Islet precursor cell (in vitro differentiated cells): ENCODE measurements at places on chromosomes 7 and 10.
A peak's percentile ranks its signal among the peaks of the same experiment; 100 is the strongest.

GRCh38 chr7:45076946-45077345, 11.8 kb downstream of the NACAD start:
- no peak for DNase-seq

DNA sequence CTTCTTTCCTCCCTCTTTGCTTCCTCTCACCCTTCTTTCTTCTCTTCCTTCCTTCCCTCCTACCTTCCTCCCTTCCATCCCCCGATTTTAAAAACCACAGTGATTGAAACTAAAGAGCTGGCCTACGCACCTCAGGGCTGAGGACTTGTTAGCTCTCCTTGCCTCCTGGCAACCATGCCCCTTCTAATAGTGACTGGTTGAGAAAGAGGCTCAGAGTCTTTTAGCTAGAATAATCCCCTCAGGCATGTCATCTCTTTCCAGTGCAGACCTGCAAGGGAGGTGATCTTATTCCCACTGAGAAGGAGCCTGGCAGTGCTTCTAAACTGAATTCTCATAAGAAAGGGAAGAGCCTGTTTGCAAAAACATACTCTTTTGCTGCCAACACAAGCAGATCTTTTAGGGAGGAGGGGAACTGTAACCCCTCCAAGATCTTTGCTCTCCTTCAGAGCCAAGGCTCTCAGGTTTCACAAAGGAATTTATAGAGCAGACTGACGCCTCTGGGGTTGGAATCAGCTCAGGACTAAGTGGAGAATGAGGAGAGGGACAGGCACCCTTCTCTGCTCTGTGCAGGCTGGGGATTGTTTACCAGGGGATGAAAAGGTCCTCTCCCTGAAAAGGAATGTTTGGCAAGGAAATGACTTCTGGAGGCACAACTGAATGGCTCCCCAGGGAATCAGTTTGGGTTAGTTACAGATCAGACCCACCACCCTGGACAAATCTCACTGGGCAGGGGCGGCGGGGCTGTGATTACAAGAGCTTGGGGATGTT, 9.4 kb upstream of the ANKRD1 start:
- DNase-seq = peak; percentile 95

DNA sequence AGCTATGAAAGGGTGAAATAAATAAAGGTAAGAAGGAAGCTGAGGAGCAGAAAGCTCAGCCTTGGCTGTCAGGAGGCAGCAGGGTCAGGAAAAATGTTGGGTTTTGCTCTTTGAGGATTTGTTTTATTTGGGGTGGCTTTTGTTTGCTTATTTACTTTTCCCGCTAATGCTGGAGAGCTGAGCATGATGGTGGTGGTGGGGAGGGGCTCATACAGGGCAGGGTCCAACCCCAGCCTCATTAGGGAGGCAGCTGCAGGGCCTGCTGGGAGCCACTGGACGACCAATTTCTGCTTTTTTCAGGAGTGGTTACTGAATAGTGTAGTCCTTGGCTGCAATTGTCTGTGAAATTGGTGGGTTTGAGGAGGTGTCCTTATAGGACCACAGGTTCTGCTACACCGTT, 36.3 kb downstream of the CCM2 start:
- no peak for DNase-seq

DNA sequence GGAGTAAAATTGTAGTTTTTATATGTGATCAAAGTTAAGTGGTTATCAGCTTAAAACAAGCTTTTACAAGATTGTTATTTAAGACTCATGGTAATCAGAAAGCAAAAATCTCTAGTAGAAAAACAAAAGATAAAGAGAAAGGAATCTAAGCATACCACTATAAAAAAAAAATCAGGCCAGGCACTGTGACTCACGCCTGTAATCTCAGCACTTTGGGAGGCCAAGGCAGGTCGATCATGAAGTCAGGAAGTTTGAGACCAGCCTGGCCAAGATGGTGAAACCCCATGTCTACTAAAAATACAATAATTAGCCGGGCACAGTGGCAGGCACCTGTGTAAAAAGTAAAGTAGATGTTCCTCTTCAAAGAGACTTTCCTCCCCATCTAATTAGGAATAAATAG, 265.9 kb upstream of the NRP1 start:
- DNase-seq = no peak

DNA sequence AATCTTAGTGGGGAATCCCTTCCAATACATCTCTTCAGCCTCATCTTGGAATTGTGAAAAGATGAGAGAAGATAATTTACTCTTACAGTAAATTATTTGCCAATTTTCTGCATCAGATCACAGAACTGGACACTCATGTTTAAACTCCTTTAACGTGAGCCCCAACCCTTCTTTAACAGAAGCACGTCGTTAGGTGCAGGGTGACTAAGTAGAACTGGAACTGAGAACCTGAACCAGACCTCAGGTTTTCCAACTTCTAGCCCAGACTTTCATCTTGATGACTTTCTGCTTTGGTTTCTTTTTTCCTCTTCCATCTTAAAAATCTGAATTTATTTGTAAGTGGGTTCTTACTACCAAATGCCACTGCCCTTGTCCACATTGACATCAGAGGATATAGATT, 57.2 kb upstream of the LYZL2 start:
- DNase-seq = no peak

- DNase-seq = no peak
Measured at GRCh38 chr10:120018695-120019094, 126.2 kb downstream of the SEC23IP start.

GRCh38 chr7:43625453-43625852, 42.5 kb downstream of the STK17A start:
- DNase-seq = no peak

GRCh38 chr7:102288285-102288930, 1.7 kb downstream of the SH2B2 start:
- DNase-seq = no peak

- no peak for DNase-seq
Measured at GRCh38 chr7:43568529-43568928, 14.4 kb upstream of the STK17A start.

DNA sequence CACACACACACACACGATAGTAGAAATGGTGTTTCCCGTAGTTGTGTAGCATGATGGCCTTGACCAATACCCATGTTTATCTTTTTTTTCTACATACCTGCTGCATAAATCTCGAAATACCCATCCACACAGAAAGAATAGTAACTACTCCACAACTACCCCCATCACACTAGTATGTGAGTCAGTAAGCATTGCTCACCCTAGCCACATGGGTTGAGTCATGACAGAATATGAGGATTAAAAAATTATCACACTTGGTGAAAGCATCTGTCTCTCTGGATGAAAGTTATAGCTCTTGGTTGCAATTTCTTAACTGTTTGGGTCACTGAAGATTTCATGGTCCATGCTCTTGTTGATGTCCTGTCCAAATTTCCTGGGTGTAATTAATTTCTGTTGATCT, 103.4 kb upstream of the MDFIC start:
- DNase-seq = no peak

- peak; percentile 88 for DNase-seq
Measured at GRCh38 chr7:88377434-88377833, 70.7 kb upstream of the STEAP4 start.

GRCh38 chr7:141072548-141073172, 1.2 kb upstream of the TMEM178B start:
- DNase-seq = peak; percentile 59

DNA sequence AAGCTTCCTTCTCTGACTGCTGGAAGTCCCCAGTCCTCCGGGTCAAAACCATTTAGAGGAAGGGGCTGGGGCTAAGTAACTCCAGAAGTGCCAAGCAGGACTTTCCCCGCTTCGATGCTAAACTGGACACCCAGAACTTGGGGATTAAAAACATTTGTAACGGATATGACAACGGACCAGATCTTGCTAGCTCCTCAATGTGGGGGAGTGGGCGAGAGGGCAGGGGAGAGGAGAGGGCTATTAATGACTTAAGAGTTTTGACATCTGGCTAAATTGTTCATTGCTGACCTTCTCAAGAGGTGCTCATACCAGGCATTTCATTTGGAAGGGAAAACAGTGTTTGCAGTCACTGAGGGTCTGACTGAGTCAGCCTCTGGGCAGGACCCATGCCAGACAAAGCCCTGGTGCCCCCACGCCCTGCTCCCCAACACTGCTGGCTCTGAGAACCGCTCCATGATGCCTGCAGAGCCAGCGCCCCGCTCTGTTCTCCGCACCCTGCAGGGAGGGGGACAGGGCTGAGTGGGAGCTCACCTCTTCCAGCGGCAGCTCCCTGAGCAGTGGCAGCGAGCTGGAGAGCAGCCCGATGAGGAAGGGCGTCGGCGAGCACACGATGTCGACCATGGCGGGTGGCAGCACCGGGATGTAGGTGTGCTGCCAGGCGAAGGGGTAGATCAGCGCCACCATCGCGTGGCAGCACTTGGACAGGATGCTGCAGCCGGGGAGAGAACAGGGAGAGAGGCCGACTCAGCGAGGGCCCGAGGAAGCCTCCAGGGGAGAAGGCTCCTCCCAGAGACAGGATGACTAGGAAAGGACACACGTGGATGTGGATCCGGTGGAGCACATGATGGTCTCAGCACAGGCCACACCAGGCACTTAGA, 47.7 kb upstream of the MKRN1 start:
- no peak for DNase-seq

GRCh38 chr10:125160856-125161706, 718 bp upstream of the CTBP2 start:
- peak; percentile 95 for DNase-seq
